ENCODE measurements at places on chromosomes 2 and 18.

DNA sequence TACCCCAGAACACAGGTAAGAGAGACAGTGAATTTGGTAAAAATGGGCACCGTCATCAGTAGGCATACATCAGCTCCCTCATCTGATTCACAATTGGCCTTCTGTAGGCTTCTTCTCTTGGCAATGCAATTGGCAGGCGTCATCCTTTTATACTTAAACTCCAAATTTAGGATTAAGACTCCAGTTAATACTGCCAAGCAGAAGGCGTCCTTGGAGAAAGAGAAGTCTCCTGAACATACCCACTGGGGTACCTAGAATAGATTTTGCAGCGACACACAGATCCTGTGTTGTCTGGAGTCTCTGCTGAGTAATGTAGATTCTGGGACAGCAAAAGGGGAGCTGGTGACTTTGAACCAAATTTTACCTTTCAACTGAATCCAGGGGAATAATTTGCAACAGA lies 592 bp upstream of the METAP1D start:
- no peak for DNase-seq

GRCh38 chr18:22169889-22170420 lies 566 bp downstream of the GATA6 start:
- peak; percentile 50 for DNase-seq

DNA sequence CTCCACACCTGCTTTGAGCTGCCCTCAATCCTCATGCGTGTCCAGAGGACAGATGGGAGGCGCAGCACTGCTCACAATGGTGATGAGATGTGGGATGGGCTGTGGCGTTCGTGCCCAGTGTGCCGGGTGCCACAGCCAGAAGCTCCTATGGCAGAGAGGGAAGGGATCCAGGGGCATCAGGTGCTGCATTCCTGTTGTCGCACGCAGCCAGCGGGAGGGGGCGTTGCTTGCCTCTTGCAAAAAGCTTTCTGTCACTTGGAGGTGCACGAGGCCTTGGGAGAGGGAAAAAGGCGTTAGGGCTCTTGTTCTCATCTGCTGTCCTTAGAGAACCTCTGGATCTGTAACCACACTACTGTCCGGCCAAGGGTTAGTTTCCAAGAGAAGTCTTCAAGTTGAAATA lies 29.2 kb upstream of the ALLC start:
- no peak for DNase-seq

DNA sequence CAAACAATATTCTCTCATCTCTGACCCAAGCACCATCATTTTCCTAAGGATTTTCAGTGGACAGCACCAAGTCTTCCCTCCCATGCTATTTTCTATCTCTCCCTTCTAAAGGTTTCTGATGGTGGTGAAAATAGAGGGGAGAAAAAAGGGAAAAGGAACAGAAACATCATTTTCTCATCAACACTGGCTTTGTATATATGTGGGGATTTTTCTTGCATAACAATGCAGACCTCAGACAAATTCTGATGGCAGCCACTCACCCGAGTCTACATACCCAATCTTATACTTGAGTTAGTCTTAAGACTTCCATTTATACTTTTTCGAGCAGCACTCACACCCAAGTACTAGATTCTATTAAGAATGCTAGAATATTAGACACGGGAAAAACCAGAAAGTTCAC lies 95.8 kb downstream of the TMEM163 start:
- no peak for DNase-seq

DNA sequence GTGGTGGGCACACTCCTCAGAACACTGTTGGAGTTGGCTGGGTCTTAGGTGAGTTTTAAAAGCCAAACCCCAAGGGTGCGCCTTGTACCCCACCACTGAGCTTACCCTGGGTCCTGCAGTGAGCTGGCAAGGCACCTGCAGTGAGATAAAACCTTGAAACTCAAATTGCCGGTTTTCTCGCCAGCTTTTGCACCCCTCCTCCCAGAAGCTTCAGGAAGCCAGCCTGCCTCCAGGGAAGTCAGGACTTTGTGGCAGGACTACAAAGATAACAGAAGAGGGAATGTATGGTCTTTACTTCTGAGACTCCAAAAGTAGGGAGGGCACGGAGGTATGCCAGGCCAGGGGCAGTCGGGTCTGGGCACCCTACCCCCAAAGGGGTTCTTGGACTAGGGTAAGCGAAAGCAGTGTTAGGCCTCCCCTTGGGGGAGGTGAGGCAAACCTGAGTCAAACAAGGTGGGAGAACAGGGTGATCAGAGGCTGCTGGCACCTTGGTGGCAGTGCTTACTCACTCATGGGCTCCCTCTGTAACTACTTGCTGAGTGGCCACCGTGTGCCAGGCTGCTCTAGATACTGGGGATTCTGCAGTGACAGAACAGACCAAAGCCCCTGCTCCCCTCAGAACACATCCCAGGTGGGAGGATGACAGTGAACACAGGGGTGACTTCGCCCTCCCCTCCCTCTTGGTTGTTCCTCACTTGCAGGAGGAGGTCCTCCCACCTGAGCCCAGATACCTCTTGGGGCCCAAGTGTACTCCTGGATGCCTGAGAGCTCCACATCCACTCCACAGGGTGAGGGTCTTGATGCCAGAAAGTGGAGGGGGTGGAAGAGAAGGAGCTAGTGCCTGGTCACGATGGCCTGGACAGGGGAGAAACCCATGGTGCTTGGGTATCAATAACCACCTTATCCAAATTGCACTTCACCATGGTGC lies 69.3 kb upstream of the RGPD5 start:
- no peak for DNase-seq

GRCh38 chr2:236970656-236971010 lies 115.1 kb upstream of the COPS8 start:
- no peak for DNase-seq

GRCh38 chr2:16693854-16694253 lies 28.2 kb upstream of the CYRIA start:
- no peak for DNase-seq

- no peak for DNase-seq
Measured at GRCh38 chr18:37006742-37007141, 177.8 kb downstream of the KIAA1328 start.

GRCh38 chr18:10164271-10165071 lies 250.7 kb downstream of the VAPA start:
- no peak for DNase-seq

GRCh38 chr2:78201064-78201575 lies 678.9 kb upstream of the LRRTM4 start:
- no peak for DNase-seq

DNA sequence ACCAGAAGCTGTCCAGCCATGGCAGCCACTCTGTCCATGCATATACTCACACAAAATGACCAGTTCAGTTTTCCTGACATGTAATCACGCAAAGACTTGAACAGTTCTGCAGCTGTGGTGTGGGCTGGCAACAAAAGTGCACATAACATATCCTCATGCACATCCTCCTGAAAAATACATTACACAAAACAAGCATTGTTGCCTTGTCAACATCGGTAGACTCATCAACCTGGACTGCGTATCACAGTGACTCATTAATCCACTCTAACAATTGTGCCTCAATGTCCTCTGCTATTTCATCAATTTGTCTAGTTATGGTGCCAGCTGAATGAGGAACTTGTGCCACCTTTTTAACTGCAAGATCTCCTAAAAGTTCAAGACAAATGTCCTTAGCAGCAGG lies 19.5 kb downstream of the RBKS start:
- DNase-seq = no peak

DNA sequence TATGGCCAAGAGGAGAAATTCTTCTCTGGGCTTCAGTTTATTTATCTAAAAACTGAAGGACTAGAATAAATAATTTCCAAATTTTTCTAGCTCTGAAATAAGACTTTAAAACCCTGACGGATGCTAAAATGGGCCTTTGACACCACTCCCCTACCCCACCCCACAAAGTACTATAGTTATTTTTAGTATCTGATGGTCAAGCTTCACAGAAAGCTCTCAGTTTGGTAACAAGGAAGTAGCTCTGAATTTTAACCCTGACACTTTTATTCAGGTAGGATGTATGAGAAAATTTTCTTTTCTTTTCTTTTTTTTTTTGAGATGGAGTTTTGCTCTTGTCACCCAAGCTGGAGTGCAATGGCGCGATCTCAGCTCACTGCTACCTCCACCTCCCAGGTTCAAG lies 2.4 kb downstream of the RBKS start:
- DNase-seq = no peak

GRCh38 chr2:8790739-8791162 lies 46.7 kb downstream of the KIDINS220 start:
- DNase-seq = no peak

DNA sequence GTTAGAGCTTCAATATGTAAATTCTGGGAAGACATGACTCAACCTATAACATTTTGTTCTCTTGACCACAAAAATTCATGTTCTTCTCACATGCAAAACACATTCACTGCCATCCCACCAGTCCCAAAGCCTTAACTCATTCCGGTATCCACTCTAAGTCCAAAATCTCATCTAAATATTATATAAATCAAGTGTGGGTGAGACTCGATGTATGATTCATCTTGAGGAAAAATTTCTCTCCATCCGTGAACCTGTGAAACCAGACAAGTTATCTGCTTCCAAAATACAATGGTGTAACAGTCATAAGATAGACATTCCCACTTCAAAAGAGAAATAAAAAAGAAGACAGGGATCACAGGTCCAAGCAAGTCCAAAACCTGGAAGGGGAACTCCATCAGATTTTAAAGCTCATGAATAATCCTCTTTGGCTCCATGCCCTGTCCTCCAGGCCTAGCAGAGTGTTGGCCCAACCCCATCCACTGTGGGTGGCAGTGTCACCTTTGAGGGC lies 101.3 kb downstream of the RAD51AP2 start:
- peak; percentile 97 for DNase-seq

DNA sequence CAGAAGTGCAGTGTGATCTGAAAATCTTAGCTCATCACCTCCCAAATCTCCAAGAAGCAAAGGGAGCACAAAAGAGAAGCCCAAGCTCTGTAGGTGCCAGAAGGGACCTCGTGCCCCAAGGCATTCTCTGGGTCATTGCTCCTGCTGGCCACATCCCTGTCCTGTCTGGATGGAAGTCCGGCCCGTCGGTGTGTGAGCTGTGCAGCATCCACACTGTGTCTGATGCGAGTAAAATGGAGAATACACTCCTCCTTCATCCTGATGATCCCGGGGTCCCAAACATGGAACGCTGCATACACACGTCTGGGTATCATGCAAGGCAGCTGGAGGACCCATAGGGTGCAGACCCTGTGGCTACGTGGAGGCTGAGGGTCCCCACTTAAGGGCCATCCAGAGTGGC lies 851.4 kb downstream of the GALR1 start:
- no peak for DNase-seq

DNA sequence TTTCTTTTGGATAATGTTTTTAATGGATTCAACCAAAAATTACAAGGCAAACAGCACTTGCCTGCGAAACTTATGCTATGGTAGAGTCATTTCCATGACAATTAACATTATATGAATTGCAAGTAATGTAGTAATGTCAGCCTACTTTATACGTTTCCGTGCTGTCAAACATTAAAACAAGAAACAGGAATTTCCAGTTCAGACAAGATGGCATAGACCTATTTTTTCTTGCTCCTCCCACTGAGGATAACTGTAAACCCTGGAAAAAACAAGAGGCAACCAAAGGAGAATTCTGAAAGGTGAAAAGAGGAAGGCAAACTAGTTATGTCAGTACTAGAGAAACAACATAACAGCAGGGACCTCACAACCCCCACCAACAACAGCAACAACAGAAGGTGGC lies 170.7 kb downstream of the DIS3L2 start:
- no peak for DNase-seq

DNA sequence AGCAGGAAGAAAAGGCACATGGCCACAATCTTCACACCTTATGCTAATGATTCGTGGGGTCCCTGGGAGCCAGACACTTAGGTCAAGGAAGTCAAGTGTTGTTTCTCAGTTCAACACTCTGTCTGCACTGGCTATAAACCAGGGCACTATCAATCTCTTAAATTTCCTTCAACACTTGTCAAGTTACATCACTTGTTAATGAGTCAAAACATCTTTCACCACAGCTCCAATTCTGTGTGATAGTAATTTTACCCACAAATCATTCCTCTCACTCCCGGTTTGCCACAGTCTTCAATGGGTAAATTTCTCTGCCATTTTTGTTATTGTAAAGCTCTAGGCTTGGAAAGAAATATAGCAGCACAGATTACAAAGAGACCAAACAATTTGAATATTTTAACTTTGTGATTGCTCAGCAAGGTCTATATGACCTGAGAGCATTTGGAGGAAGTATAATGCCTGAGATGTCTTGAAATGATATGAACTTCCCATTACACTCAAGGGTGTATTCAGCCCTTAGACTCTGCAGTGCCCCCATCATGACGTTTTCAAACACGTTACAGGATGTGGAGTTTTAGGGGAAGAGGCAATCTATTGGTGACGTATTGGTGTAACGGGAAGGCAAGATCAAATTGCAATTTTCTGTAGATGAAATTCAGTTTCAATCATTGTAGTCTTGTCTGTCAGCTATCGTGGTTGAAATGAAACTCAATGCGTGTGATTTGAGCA lies 78.7 kb downstream of the ICOS start:
- no peak for DNase-seq

DNA sequence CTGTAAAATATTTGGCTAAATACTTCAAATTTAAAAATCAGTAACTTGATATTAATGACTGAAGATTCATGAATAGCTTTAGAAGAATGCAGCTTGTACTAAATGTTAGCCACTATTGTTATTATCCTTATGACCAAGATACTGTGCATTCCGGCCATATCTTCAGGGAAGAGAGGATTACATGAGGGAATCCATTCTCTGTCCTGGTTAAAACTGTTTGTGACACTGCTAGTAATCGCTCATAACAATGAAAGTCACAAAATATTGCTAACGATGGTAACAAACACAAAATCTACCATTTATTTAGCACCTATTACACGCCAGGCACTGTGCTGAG lies 217.7 kb downstream of the PRKCE start:
- DNase-seq = peak; percentile 85

DNA sequence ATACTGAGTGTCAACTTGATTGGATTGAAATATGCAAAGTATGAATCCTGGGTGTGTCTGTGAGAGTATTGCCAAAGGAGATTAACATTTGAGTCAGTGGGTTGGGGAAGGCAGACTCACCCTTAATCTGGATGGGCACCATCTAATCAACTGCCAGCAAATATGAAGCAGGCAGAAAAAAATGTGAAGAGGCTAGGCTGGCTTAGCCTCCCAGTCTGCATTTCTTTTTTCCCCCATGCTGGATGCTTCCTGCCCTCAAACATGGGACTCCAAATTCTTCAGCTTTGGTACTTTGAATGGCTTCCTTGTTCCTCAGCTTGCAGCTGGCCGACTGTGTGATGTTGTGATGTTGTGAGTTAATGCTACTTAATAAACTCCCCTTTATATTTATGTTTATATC lies 577.4 kb downstream of the CPS1 start:
- DNase-seq = peak; percentile 23

DNA sequence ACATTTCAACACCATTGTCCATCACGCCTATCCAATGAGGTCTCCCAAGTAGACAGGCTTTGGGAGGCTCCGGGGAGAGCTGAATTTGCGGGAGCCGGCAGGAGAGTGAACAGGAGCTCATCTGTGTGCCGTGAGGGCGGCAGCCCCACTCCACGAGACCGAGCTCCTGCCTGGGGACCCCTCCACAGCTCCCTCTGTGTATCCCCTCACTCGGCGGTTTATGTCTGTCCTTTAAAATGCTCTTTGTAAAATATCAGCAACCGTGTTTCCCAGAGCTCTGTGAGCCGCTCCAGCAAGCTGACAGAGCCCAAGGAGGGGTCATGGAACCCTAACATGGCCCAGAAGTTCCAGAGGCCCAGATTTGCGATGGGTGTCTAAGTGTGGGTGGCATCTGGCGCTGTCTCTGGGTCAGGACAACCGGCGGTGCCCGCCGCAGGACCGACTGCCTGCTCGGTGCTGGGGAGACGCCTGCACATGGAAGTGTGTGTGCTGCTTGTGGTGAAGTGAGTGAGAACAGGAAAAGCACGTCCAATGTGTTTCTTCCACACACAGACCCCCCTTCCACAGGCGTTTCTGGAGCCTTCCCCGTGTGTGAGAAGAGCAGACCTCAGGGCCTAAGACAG lies 34.8 kb downstream of the SLC66A2 start:
- no peak for DNase-seq

- DNase-seq = peak; percentile 77
Measured at GRCh38 chr18:32308493-32309120, 118.8 kb downstream of the MEP1B start.

Data from fibroblast of skin of back (primary cell).